ENCODE measurements at places on chromosomes 1 and 21.

DNA sequence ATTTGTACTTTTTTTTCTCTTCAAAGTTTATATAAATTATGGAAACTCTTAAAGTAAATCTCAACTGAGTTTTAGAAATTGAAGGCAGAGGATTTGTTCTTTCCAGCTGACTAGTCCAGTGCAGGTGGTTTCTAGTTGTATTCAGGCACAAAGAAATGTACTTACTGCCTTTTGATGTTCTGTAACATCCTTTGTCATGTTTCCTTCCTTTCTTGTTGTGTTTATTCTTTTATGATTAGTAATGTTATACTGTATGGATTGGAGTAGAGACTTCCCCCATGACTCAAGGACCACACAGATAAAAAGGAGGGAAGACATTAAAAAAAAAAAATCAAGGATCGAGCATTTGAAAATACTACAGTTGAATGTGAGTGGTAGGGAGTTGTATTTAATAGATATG lies 8.0 kb downstream of the HIPK1 start:
- DNase-seq = no peak

DNA sequence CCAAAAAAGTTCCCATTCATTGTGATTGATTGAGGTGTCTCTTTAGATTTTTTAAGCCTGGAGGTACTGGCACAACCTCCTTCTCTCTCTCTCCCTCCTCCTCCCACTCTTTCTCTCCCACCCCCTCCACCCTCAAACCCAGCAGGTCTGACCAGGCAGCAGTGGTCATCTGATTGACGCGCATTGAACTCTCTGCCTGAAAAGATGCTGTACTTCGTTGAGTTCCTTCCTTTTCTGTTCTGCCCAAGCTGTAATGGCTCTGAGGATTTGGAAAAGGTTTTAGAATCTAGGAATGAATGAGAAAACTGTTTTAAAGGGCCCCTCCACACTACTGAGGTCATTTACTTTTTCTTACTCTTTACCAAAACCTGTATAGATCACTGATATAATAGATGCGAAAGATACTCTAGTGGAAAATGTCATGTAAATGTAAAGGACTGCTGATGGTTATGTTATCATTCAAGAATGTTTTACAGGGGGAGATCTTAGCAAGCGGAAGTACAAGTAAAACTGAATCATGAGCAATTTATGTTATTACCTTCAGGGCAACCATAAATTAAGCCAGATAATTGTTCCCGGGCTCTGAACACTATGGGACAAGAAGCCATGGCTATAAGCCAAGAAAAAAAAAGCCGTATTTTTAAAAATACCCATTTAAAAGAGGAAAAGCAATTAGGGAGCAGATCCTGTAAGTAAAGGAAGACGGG lies 25.2 kb upstream of the DYRK1A start:
- no peak for DNase-seq

DNA sequence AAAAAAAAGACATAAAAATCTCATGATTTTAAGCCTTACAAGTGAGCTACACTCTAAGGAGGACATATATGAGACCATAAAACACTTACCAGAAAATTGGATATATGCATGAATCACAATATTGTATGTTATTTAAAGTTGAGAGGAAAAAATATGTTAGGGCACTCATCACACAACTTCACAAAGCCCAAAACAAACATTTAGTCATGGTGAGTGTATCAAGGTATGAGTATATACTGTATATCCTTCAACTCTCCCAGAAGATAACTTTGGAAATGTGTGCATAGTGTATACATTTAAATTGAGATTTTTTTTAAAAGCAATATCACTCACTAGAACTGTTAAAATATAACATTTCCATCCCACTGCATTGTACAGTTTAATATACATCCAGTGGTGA lies 259.3 kb downstream of the SRGAP2C start:
- no peak for DNase-seq

- no peak for DNase-seq
These were observed 97.1 kb downstream of the SIK1 start for GRCh38 chr21:43329711-43330269.

GRCh38 chr1:96233422-96233821 lies 488.2 kb upstream of the PTBP2 start:
- no peak for DNase-seq

DNA sequence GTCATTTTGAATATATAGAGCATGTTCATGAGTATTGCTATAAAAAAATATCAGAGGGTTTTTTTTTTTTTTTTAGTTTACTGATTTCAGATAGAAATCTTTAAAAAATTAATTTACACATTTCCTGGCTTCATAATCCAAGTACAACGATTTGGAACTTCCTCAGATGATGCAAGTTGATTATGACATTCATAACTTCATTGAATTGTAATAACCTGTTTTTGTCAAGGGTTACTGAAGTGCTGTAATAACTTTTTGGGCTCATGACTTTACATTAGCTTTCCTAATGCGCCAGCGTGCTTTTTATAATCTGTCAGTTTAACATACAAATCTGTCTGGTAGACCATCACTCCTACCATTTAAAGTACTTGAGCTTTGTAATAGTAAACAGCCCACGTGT lies 81.3 kb downstream of the SASS6 start:
- no peak for DNase-seq

- no peak for DNase-seq
These were observed 113.7 kb downstream of the RGL1 start for GRCh38 chr1:183918589-183918988.

- DNase-seq = no peak
These were observed 15.2 kb downstream of the C21orf58 start for GRCh38 chr21:46308431-46308830.

DNA sequence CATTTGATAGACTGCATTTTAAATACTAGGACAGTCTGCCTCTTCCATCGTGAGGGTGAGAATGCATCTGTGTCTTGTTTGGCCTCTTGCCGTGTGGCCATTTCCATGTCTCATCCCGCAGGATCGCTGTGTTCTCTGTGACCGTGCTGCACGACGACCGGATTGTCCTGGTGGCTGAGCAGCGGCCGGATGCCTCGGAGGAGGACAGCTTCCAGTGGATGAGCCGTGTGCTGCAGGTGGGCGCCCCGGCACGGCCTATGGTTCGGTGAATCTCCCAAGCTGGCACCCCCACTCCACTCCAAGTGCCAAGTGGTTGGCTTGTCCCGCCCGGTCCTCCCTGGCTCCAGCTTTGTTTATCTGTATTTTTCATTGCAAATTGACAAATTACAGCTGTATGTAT lies 55.2 kb downstream of the S100B start:
- no peak for DNase-seq

DNA sequence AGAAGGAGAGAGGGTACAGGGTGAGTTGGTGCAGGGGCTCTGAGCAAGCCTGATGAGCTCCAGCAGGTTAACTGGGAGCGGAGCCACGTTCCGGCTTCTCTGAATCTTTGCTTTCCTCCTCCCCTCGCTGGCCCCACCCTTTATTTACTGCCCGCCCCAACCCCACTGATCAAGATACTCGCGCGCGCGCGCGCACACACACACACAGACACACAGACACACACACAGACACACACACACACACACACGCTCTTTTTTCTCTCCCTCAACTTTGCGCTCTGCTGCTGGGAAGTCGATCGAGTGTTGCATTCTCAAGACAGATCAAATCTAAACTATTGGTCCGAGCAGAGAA lies at the start of gene GRIK1:
Gene GRIK1 (minus strand): TSS at position 73 of the 352 bp plus-strand sequence.
- DNase-seq = no peak

DNA sequence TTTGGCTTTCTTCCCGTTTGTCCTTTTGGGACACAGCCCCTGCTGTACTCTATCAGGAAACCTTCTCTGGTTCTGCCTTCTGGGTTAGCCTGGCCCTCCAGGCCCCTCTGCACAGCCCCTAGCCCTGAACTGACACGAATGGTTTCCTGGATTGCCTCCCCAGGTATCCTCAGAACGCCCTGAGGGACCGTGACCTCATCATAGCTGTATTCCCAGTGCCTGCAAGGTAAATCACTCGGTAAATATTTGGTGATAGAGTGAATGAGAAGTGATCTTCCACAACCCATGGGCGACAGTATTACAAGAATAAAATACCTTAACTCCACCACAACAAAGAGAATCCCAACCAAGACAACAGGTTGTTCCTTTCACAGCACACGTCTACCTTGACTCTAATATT lies 637.2 kb downstream of the SMYD3 start:
- no peak for DNase-seq

GRCh38 chr1:108829498-108829916 lies 27.4 kb downstream of the AKNAD1 start:
- DNase-seq = no peak

DNA sequence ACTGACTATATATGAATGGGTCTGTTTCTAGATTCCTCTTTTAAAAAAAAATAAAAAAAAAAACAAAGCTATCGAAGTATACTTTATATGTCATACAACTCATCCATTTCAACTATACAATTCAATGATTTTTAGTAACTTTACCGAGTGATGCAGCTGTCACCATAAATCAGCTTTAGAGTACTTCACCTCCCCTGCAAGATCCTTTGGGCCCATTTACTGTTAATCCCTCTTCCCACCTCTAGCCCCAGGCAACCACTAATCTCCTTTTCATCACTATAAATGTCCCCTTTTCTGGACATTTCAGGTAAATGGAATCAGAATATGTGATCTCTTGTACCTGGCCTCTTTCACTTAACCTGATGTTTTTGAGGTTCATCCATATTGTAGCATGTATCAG lies 133.9 kb downstream of the PEX14 start:
- DNase-seq = no peak
